Right ventricle myocardium superior (tissue), 1 donor: ENCODE measurements at places on chromosomes 12 and 14.

- peak; percentile 33 for DNase-seq
Measured at GRCh38 chr12:92593734-92594402, 108.9 kb upstream of the PLEKHG7 start.

- no peak for DNase-seq
Measured at GRCh38 chr14:92846162-92846897, 52.2 kb downstream of the GOLGA5 start.

GRCh38 chr14:70897464-70897863, 9.8 kb upstream of the PCNX1 start:
- no peak for DNase-seq

- DNase-seq = no peak
Measured at GRCh38 chr12:124174451-124175348, 120.2 kb upstream of the RFLNA start.

DNA sequence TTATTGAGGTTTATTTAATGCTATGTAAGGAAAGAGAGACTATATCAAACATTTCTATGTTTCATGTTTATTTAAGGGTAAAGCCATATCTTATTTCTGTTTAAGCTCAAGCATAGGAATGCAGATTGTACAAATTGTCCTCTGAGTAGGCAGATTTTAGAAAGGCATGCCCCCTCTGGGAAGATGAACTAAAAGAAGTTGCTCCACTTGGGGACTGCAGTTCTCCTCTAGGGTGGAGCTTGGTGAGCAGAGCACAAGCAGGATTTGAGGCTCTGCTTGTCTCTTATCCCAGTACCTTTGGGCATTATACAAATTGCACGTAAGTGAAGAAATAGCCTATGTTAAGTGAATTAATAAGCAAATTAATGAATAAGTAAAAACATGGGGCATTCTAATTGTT, 96.2 kb upstream of the PDE3A start:
- DNase-seq = no peak

GRCh38 chr12:10293570-10294227, 14.0 kb upstream of the KLRD1 start:
- no peak for DNase-seq
